CD4-positive, alpha-beta T cell treated with Interleukin-17A for 4 hours (primary cell): ENCODE measurements at places on chromosomes 2 and 18.
A peak's percentile ranks its signal among the peaks of the same experiment; 100 is the strongest.

GRCh38 chr2:143937723-143938350 lies 582.1 kb downstream of the ZEB2 start:
- no peak for DNase-seq

DNA sequence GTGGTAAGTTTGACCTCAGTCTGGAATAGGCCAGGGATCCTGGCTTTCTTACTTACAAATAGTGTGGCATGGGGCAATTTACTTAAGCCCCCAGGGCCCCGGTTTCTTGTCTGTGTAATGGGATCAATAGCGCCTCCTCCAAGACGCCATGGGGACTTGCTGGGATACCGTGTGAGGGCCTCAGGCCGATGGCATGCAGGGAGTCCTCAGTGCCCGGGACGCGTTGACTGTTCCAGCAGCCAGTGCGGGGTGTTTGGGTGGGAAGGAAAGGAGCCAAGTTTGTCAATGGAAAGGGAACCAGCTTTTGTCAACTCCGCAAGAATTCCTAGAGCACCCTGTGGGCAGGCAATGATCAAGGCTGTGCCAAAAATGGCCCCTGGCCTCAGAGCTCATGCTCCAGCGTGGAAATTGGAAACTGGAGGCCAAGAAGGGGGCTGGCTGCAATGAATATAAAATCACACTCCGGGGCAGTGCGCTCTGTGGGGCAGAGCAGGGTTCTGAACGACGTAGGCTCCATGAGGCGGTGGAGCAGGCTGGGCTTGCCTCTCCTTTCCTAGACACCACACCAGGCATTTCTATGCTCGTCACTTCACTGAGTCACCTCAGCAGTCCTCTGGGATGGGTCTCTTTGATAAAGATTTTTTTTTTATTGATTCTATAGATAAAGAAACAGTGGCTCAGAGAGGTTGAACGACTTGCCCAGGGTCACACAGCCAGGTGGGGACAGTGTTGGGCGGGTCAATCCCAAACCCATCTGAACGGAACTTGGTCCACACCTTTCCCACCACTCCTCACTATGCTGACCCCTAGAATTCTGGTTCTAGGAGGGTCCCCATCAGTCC lies 56.7 kb upstream of the ASAP2 start:
- no peak for DNase-seq

- peak; percentile 29 for DNase-seq
Measured at GRCh38 chr2:217510771-217511291, 492.0 kb downstream of the TNS1 start.

DNA sequence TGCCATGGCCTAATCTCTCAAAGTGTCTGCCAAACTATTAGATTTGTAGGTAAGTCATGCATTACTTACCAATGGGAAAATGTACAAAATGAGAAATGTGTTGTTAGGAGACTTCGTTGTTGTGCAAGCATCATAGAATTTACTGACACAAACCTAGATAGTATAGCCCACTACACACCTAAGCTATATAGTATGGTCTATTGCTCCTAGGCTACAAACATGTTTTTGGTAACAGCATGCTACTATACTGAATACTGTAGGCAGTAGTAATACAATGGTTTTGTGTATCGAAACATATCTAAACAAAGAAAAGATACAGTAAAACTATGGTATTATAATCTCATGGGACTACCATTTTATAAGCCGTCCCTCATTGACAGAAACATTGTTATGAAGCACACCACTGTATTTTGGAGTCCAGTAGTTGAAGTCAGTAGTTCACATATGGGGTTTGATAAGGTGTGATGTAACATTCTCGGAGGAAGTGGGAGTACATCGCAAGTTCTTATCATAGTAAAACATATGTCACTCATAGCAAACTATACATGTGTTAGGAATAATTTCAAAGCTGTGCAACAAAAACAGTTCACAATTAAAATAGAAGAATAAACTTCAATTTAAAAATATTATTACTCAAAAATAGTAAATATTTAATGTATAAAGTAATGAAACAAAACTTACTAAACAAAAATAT lies 12.0 kb upstream of the GTF2A1L start:
- DNase-seq, result no peak

- no peak for DNase-seq
Measured at GRCh38 chr2:65465124-65465523, 32.7 kb upstream of the SPRED2 start.

DNA sequence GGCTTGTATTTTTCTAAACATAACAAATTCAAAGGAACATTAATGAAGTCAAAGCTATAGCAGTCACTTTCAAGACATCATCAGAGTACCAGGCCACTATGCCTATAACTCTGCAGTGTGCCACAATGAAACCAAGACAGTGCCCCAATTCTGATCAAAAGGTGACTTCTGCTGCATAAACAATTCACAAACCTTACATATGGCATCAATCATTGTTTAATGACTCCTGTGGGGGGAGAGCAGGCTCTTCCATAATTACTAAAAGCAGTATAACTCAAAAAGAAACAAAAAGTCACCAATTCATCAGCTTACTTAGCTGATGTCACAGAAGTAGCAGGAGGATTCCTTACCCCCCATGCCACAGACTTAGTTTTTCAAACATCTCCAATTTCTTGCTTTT lies 15.5 kb downstream of the LPIN2 start:
- no peak for DNase-seq

DNA sequence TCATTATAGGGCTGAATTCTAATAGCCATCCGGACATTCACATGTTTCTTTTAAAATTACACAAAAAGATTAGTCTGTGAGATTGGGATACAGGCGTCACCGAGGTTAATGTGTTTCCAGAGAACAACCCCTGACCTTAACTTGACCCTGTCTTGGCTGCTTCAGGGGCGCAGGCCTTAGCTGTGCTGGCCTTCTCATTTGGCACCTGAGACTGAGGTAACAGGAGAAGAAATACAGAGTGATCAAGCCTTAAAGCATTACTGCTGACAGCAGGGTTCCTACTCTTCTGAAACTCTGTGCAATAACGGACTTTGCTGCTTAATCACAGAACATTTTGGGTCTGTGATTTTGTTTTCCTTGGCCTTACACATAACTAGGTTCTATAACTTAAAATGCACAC lies 92.6 kb downstream of the RAPH1 start:
- no peak for DNase-seq

DNA sequence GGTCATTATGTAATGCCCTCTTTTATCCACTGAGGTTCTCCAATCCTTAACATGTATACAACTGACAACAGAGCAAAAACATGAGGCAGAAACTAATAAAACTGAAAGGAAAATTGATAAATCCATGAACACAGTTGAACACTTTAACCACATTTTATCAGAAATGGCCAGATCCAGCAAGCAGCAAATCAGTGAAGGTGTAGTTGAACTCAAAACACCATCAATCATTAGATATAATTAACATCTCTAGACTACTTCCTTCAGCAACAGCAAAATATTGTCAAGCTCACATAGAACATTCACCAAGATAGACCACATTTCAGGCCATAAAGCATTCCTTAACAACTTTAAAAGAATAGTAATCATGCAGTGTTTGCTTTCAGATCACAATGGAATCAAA lies 72.9 kb downstream of the HS6ST1 start:
- no peak for DNase-seq

- DNase-seq, result peak; percentile 35
Measured at GRCh38 chr18:70454704-70455322, 166.0 kb downstream of the SOCS6 start.

- no peak for DNase-seq
Measured at GRCh38 chr2:17604050-17604449, 63.6 kb downstream of the VSNL1 start.

DNA sequence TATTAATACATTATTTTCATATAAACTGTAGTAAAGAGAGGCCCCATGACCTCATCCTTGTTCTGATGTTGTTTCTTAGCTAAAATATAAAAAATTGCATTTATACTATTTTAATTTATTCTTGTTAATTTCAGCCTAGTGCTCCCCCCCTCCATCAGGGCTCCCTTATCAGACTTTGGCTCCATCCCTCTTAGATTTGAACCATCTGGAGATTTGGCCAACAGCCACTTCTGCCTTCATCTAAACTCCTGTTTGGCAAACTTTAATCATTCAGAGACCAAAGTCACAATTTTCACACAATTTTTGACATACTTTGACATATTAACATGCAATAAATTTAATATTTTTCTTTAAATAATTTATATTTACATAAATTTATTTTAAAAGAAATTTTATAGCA lies 569.3 kb downstream of the TDRD15 start:
- no peak for DNase-seq

DNA sequence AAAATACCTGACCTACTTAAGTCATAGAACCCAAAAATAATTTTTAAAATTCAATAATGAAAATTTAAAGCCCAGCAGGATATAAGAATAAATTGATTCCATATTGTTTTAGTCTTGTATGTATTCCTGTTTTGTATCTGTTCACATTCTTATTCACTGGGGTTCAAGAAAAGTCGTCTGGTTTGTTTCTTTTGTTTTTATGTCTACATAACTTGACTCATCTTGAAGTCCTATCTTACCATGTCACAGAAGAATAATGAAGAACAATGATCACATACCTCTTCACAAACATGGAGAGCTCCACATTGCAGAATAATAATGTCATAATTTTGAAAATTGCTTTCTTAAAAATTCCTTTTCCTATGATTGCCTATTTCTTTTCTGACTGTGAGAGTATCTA lies 43.4 kb upstream of the LRP1B start:
- DNase-seq, result no peak

GRCh38 chr2:233833345-233833744 lies 21.0 kb downstream of the HJURP start:
- no peak for DNase-seq

GRCh38 chr2:32626639-32627221 lies 1.1 kb upstream of the TTC27 start:
- no peak for DNase-seq

DNA sequence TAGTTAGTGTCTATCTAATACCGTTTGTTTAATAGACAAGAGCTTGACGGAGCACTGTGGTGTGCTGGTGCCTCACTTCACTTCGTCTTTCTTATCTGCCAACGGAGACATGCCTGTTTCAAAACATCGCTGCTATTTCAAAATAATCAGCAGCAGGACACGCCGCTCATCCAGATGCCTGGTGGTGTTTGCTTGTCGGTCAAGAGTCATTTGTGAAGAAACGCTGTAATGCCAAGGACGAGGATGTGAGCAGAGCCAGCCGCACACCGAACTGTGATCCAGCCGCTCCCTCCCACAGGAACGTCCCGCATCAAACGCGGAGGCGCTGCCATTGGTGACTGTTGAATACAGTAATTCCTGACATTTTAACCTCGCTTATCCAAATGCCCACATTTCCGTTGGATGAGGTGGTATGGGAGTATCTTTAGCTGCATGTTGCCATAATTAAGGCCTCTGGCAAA lies 432.4 kb downstream of the FBXO15 start:
- DNase-seq, result no peak

GRCh38 chr2:180033993-180034894 lies 27.1 kb upstream of the CWC22 start:
- DNase-seq, result no peak

- no peak for DNase-seq
Measured at GRCh38 chr2:220394433-220394832, 767.0 kb downstream of the SLC4A3 start.

GRCh38 chr2:9644021-9644420 lies 13.2 kb upstream of the YWHAQ start:
- no peak for DNase-seq

GRCh38 chr2:26968001-26968400 lies 2.4 kb upstream of the MAPRE3 start:
- DNase-seq, result no peak

GRCh38 chr2:50551018-50551726 lies 480.8 kb downstream of the NRXN1 start:
- no peak for DNase-seq

GRCh38 chr2:74406035-74406434 lies 15.4 kb downstream of the C2orf81 start:
- DNase-seq, result no peak

- DNase-seq, result no peak
Measured at GRCh38 chr2:31020713-31021112, 117.5 kb downstream of the GALNT14 start.

DNA sequence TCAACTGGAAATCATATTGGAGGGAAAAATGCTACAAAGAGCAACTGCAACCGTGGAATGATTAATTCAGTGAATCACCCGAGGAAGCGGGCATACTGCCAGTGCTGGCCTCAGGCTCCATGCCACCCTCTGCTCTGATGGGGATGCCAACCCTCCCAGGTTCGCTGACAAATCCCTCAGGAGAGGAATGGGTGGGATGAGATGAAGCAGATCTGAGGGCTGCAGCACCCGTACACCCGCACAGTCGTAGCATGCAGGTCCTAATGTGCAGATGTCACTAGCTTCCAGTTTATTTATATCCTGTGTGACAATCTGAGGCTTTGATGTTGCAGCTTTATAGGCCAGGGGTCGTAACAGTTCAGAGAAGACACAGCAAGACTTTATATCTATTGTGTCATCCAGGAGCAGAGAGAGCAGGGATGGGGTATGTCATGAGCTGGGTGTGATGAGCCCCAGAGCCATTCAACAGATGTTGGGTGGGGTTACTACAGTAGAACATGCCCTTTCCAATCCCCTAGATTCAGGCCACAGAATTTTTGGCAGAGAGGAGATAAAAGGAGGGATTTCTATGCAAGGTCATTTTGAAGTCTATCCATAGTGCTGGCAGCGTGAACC lies 44.6 kb downstream of the DPP4 start:
- no peak for DNase-seq

- no peak for DNase-seq
Measured at GRCh38 chr18:77658751-77659448, 409.3 kb downstream of the GALR1 start.

- no peak for DNase-seq
Measured at GRCh38 chr18:77087393-77088141, 45.0 kb downstream of the MBP start.
